Stimulated activated CD8-positive, alpha-beta memory T cell treated with anti-CD3 and anti-CD28 coated beads, Interleukin-15, amount 100 ng/mL, for 24 hours (primary cell): ENCODE measurements at places on chromosomes 11 and 22.

- no peak for DNase-seq
Observed at GRCh38 chr11:30333405-30333804, 10.5 kb downstream of the ARL14EP start.

DNA sequence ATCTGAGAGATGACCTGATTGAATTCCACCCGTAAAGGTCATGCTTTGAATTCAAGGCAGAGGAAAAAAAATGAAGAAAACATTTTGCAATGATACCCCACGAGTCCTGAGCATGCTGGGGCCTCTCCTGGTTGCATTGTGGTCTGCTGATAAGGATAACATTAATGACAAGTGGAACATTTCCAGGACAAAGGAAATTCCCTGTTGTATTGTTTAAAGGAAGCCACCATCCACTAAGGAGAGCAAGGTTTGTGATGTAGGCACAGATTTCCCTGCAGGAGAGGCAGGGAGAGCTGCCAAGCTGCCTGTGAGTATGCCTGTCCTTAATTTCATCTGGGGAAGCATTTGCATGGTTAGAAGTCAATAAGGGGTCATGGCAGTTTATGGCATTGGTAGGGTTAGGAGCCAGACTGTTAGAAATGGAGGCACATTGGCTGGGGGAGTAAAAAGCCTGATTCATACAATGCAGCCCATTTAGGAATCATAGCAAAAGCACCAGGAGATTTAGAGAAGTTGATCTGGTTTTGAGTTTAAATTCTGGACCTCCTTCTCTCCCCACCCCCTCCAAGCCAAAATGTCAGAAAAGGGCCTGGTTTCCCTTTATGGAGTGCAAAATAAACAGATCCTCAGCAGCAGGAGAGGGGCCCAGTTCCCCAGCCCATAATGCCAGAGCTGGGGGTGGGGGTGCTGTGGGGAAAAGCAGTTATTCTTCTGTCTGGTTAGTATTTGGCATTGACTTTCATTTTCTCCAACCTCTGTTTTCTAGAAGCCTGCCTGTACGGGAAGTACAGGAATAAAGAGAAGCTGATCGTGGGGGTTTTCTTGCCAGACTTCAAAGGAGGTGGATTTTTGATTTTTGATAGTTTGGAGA is 22.1 kb downstream of the FLI1 start:
- DNase-seq: no peak

DNA sequence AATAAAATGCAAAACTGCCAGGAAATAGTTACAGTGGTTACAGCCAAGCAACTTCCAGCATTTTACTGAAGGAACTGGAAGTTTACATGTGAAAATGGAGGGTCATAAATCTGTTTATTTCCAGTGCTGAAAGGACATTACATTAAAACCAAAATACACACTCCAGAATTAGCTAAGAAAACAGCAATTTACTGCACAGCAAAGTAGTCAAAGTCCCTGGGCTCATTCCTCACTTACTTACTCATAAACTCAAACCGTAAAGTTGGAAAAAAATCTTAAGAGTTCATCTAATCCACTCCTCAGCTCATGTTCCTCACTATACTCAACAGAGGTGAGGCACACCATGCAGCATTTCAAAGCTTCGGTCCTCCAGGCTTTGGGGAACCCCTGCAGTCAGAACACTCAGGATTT is 17.4 kb downstream of the CTSC start:
- DNase-seq: no peak

DNA sequence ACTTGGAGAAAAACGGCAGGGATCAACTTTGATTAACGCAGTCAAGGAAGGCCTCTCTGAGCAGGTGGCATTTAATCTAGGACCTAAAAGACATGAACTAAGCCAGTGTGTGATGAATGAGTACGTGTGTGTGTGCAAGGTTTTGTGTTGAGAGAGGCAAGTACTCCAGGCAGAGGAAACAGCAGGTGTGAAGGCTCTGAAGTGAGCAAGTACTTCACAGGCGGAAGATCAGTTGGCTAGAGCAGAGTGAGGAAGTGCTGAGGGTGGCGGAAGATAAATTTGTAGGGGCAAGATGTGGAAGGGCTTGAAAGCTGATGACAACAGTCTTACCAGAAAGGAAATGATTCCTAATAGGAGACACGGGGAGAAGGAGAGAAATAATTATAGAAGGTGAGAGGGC is 6.8 kb downstream of the APIP start:
- DNase-seq: no peak

DNA sequence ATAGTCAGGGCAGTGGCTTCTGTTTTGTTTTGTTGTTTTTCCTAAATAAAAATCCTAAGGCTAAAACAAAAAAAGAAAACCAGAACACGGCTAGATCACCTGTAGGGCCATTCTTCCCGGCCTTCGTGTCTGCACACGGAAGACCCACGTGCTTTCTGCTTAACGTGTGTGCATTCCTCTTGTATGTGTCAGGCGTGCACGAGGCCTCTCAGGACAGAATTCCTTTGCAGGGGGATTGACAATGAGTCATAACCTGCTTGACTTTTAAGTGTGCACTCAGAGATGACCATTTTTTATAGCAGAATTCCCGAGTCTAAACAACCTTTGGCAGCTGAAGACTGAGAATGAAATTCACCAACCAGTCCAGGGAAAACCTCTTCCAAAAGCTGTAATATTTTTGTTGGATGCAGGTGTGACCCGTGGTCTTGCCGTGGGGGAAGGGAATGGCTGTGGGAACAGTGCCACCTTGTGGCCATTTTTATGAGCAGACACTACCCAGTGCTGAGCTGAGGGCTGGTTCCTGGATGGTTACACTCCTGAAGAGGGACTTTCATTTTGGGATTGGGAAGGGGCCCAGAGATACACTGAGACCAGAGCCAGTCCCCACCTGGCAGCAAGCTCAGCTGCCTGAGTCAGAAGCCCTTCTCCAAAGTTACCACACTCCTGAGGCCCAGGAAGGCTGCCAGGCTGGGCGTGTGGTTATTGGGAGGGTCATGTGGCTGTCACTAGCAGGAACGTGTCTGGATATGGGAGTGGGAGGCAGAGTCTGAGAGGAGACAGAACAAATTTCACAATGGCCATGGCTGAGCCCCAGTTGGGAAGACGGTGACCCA is 35.7 kb upstream of the DKK3 start:
- DNase-seq: peak; percentile 18

GRCh38 chr11:69000831-69001242 is 12.2 kb downstream of the MRGPRF start:
- DNase-seq: no peak

DNA sequence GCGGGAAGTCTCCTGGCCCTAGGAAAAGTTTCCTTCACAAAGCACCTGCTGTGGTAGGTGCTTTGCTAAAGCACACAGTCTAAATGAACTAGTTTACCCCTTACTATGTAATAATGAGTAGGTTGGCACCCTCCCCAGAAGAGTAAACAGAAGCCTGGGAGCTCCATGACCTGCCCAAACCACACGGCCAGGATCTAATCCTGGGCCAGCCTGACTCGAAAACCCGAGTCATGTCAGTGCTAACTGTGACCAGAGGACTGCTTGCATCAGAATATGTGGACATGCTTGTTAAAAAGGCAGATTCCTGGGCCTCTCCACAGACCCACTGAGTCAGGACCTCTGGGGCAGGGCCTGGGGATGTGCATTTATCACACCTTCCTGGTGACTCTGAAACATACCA is 67.7 kb downstream of the PANX1 start:
- DNase-seq: no peak

DNA sequence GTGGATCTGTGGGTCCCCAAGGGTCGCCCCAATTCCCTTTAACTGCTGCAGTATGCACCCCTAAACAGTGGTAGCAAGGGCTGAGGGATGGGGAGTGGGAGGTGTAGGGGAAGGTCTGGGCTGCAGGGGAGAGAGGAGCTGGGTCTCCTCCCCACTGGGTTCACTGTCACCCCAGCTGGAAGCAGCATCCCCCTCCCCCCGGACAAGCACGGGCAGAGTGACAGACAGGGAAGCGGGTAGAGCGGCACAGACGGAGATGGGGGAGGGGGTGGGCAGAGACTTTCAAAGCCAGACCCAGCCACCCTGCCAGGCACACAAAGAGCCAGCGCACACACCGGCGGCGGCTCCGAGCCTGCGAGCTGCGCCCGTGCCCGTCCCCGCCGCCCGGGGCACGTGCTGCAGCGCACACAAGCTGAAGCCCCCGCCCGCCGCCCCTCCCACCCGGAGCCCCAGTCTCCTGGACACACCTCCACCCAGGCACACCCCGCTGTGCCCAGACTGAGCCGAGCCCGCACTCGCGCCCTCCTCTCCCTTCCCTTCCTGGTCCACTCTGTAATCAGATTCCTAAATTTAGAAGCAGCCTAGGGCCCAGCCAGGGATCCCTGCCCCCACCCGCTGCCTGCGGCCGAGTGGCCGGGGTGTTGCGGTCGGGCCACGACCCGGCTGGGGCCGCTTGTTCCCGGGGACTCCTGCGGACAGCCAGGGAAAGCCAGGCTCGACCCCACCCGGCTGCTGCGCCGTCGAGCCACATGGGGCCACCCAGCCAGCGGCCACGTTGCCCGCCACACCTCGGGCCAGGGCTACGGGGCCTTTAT is 935 bp upstream of the RCOR2 start:
- no peak for DNase-seq

- DNase-seq: no peak
Observed at GRCh38 chr11:79404325-79404724, 36.5 kb downstream of the TENM4 start.

DNA sequence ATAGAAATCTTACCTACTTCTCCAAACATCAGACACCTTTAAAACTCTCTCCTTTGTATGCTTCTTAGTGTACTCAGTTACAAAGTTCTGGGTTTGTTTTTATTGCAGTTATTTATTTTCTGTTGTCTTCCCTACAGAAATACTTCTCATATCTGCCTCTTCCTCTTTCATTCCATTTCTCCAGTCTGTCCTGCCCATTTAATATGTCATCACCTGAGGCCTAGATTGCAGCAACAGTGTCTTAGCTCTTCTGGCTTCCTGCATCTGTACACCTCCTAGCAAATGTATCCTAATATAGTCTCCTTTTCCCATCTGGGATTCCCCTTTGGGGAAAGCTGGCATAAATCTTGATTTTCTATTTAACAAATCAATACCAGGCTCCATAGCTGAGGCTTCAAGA is 34.9 kb upstream of the PCF11 start:
- no peak for DNase-seq

GRCh38 chr11:94926698-94927237 is 46.6 kb downstream of the CWC15 start:
- no peak for DNase-seq

DNA sequence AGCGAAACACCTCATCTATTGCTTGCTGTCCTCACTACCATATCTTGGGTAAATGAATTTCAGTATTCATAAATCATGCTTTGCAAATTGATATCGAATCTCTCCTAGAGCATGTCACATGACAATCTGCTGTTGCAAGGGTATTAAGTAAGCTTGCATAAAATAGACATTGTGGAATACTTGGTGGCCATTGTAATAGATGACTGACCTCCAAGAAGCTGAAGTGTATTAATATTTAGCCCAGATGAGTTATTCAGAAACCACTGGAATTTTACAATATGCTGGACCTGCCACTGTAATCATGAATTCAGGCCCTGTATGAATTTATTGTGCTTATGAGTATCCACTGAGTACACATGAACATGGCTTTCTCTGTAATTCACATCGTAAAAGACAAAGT is 289.7 kb upstream of the ARHGAP42 start:
- DNase-seq: no peak
